ENCODE measurements at places on chromosomes 4 and X.
A peak's percentile ranks its signal among the peaks of the same experiment; 100 is the strongest.

DNA sequence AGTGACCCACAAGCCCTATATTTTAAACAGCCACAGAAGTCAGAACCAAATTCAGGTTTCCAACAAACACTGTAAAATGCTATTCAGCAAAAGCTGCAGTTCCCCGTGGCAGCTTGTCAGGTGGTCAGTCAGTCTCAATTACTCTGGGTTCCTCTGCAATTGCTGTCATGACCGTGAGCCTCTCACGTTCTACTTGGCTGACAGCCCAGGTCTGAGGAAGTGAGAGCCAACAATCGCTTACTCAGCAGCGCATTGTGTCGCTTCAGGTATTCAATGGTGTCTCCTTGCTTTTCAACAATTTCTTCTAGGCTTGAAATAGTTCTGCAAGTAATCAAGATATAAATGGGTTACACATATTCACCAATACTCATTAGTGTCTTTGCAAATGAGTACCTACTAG, 25.8 kb downstream of the TRIM75 start:
- no peak for DNase-seq

DNA sequence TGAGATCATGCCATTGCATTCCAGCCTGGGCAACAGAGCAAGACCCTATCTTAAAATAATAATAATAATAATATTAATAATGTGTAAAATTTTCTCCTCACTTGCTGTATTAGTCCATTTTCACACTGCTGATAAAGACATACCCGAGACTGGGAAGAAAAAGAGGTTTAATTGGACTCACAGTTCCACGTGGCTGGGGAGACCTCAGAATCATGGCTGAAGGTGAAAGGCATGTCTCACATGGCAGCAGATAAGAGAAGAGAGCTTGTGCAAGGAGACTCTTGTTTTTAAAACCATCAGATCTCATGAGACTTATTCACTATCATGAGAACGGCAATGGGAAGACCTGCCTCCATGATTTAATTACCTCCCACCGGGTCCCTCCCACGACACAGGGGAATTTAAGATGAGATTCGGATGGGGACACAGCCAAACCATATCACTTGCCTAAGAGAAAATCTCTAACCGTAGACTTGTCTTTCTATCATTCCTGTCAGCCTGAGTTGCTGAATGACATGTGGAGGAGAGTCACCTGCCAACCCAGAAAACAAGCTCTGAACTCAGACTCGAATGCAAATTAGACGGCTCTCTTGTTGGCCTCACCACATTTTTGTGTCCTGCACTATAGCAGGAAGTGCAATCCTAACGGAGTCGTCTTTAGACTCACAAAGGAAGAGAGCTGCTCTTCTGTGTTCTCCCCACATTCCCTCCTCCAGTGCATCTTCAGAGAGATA, 51.9 kb upstream of the DCTD start:
- DNase-seq, result no peak

- DNase-seq, result no peak
Observed at GRCh38 chr4:99629962-99630554, 27.6 kb downstream of the C4orf54 start.

GRCh38 chrX:134868771-134869495, 121.9 kb upstream of the SMIM10 start:
- DNase-seq, result no peak

DNA sequence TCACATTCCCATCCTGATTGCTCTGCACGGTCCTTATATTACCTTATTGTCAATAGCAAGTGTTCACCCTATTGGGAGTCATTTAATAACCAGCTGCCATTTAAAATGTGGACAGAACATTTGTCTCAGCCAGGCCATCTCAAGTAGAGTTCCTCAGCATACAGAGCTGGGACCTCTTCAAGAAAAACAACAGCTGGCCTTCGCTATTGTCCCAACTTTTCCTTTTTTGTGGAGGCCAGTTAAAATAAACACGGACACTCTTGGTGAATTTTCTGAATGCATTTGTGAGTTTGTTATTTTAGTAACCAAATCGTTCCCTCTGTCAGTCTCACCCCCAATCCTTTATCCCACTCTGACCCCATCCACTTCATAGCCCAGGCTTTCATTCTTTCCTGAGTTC, 395.3 kb upstream of the PITX2 start:
- DNase-seq, result no peak

GRCh38 chrX:124931241-124931640, 388.4 kb upstream of the TEX13C start:
- no peak for DNase-seq

GRCh38 chrX:154486396-154487207, at the start of gene UBL4A:
Gene UBL4A, minus strand, starts transcription at chrX:154486615. Its CDS starts 31 bp downstream, at chrX:154486584.
- DNase-seq, result peak; percentile 65

- DNase-seq, result no peak
Observed at GRCh38 chr4:185457136-185457535, 14.4 kb downstream of the CCDC110 start.

DNA sequence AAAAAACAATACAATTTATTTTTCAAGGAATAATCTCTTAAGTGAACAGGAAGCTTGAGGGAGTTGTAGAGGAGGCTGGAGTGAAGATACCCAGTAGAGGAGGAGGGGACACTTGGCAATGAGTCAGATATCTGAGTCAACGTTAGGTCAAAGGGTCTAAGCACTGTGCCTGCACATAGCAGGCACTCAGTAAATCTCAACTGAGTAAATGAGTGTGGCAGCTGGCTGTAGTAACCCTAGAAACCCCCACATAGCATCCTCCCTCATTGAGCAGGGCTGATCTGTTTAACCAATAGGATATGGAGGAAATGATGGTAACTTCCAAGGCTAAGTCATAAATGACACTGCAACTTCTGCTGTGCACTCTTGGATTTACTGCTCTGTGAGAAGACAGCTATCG, 186.0 kb upstream of the FAM241A start:
- DNase-seq, result no peak

DNA sequence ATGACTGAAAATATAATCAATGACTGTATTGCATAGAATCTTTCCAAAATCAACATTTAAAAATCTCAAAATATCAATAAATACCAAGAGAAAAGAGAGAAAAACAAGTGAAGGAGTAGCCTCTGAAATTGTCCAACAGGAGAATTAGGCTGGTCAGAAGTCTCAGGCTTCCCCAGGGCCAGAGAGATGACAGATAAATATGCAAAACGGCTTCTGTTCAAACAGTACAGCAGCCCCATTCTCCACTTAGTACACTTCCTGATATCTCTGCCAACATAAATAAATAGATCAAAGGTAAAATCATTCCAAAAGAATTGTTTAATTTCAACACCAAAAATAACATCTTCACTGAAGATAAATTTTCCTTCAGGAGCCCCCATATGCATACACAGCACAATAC, 204.7 kb upstream of the GABRA2 start:
- no peak for DNase-seq

DNA sequence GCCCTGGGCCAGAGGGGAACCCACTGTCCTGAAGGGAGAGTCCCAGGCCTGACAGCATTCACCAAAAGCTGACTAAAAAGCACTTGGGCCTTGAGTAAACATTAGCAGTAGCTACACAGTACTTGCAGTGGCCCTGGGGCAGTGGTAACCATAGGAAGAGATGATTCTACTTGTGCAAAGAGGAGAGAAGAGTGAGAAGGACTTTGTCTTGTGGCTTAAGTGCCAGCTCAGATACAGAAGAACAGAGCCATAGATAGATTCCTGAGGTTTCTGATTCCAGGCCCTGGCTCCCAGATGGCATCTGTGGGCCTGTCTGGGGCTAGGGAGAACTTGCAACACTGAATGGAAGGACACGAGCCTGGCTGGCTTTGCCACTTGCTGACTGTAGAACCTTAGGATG, 100.5 kb downstream of the PTCHD1 start:
- no peak for DNase-seq

GRCh38 chr4:2378898-2379297, 39.5 kb downstream of the ZFYVE28 start:
- no peak for DNase-seq

- no peak for DNase-seq
Observed at GRCh38 chrX:42087960-42088359, 164.6 kb upstream of the CASK start.

DNA sequence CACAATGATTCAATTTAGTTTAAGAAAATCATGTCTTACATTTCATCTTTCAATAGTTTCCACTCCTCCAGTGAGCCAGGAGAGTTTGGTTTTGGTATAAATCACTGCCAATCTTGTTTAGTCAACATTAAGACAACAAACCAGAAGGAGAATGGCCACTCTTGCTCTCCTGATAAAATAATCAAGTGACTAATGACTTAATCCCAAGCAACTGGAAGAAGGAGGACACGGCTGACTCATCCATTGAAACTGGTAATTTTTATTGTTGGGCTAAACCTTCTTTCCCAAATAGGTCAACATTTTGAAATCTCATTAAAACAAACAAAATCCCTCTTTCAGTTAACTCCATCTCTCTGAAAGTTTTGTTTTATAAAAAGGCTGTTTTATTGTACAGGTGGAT, 230.2 kb downstream of the CLCN4 start:
- no peak for DNase-seq

- DNase-seq, result no peak
Observed at GRCh38 chr4:182885738-182886077, 31.5 kb downstream of the DCTD start.

- no peak for DNase-seq
Observed at GRCh38 chrX:11244636-11245035, 48.6 kb upstream of the AMELX start.

DNA sequence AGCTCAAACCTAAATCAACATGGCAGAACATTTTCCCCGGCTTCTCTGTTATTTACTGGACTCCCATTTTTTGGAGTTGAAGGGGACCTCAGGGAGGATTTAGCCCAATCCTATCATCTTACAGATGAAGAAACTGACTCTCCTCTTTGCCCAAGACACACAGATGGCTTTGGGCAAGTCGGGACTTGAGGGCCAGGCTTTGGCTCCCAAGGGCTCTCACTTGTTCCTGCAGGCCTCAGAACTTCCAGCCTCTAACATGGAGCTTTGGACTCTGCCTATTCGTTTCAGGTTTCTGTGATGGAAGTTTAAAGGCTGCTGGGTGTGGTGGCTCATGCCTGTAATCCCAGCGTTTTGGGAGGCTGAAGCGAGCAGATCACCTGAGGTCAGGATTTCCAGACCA, 59.5 kb downstream of the RHOH start:
- DNase-seq, result no peak
